ENCODE measurements at places on chromosomes 16 and 17.

GRCh38 chr17:49715717-49716279, 8.0 kb upstream of the SLC35B1 start:
- DNase-seq, result peak; percentile 40

DNA sequence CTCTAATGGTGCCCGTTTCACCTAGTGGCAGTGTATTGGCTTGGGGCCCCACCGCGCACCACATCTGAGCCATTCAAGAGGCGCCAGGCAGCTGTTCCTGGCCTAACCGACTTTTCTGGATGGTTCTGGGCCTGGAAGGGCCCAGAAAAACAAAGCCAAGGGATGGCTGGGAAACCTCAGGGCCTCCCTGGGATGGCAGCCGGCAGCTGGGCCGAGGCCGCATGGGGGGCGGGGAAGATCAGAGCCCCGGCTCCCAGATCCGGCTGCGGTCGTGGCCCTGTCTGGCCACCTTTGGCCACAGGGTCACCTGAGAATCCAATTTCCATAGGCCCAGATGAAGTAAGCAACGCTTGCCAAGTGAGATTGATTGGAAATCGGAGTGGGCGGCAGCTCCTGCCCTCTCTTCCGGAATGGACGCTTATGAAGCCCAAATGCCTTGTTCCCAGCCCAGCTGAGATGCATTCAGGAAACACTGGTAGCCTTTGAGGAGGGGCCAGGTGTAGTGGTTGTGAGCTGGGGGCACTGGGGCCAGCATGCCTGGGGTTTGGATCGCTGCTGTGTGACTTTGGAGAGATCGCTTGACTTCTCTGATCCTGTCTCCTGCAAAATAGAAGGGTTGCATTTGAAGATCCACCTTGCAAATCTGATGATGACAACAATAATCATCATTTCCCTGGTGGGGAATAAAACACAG, 163.8 kb upstream of the GSE1 start:
- DNase-seq, result no peak

- no peak for DNase-seq
Measured at GRCh38 chr17:54864070-54864469, 36.6 kb upstream of the TOM1L1 start.

DNA sequence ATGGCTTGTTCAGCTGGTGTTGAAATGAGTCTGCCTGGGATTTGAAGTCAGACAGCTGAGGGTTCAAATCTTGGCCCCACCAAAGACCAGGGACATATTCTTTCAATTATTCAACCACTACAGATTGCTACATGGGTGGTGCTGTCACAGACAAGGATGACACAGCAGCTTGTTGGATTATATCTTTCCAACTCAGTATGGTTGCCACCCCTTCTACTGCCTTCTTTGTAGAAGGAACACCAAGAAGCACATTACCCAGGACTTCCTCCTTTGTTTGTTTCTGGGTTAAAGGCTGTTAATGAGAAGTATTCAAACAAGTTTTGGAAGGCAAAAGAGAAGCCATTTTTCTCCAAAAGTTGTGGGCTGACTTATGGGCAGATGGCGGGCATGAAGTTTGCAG, 78.6 kb downstream of the COPRS start:
- DNase-seq, result no peak

DNA sequence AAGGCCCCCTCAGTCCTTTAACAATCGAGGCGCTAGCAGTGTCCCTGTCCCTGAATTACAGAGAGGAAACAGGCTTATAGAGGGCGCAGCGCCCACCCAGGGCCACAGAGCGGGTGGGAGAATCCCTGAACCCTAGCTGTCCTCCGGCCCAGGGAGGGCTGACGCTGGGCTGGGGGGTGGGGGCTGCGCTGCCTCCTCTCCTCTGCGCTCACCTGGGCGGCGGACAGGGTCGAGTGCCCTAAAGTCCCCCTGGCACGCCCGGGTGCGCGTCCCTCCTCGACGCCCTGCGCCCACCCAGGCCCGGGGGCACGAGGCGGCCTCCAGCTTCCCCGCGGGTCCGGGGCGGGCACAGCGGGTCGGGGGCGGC, 200.4 kb upstream of the N4BP1 start:
- DNase-seq, result no peak

- DNase-seq, result peak; percentile 26
Measured at GRCh38 chr17:54967621-54968261, 713 bp downstream of the COX11 start.

DNA sequence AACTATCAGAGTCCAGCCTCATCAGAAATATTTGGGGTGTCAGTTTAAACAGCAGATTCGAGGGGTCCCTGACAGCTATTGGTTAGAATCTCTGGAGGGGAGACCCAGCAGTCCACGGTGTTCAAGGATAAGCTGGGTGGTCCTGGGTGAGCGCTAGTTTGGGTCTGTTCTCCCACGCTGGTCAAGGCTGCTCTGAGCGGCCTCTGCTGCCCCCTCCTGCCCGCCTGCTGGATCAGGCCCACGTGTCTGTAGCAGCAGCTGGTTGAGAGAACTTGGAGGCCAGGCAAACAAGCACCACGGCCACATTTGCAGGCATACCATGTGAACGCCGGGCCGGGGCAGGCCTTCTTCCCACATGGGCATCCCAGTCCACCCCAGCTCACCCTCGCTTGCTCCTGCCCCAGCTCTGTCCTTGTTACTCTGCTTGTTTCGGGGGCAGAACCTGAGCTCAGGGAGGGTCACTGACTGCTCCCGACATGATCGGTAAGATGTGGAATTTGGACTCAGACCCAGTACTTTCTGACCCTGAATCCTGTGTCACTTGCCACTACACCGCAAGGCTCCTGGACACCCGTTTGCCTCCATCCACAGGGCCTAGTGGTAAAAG, 7.4 kb downstream of the FOXF1 start:
- no peak for DNase-seq

- no peak for DNase-seq
Measured at GRCh38 chr17:29368926-29369325, 21.2 kb upstream of the TAOK1 start.

- DNase-seq, result no peak
Measured at GRCh38 chr17:44324092-44324570, 492 bp downstream of the SLC25A39 start.

DNA sequence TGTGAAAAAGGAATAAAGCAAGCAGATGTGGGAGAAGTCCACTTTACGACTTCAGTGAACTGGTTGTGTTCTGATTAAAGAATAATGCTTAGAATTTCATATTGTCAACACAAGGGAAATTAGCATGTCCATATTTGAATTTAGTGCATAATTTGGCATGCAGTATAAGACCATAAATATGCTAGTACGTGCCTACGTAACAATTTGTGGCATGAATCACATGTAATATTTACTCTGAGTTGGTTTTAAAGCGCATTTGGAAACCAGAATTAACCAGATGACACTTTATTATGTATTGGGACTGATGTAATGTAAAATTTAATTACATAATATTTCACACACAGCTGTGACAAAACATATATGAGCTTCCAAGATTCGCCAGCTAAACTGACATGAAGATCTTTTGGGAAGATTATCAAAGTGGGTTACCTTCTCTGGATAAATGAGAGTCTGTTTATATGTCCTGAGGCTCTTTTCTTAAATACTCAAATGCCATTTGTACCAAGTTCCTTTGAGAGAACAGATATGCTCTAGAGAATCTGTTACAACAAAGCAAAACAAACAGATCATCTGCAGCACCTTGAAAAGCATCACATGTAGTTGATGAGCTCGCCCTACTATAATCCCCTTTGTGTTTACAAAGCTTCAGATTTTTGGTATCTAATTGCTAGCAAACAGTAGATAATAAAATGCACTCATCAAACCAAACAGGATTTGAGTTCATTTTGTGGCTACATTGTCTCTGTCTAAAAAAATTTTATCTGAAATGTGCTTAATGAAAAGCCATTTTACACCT, 1468.6 kb downstream of the CDH11 start:
- DNase-seq, result no peak

GRCh38 chr16:55003916-55004315, 73.3 kb downstream of the IRX5 start:
- DNase-seq, result no peak

DNA sequence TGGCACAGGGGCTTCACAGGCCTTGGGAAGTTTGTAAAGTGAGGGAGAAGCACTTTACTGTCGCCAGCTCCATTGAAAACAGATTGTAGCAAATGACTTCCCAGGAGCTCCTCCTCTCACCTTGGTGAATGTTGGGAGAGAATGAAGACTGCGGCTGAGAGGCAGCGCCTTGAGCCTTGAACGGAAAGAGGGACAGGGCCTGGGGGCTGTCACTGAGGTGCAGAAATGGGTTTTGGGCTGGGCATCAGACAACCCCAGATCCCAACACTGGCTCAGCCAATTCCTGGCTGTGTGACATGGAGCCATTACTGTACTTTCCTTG, 603 bp upstream of the MRTFB start:
- no peak for DNase-seq

DNA sequence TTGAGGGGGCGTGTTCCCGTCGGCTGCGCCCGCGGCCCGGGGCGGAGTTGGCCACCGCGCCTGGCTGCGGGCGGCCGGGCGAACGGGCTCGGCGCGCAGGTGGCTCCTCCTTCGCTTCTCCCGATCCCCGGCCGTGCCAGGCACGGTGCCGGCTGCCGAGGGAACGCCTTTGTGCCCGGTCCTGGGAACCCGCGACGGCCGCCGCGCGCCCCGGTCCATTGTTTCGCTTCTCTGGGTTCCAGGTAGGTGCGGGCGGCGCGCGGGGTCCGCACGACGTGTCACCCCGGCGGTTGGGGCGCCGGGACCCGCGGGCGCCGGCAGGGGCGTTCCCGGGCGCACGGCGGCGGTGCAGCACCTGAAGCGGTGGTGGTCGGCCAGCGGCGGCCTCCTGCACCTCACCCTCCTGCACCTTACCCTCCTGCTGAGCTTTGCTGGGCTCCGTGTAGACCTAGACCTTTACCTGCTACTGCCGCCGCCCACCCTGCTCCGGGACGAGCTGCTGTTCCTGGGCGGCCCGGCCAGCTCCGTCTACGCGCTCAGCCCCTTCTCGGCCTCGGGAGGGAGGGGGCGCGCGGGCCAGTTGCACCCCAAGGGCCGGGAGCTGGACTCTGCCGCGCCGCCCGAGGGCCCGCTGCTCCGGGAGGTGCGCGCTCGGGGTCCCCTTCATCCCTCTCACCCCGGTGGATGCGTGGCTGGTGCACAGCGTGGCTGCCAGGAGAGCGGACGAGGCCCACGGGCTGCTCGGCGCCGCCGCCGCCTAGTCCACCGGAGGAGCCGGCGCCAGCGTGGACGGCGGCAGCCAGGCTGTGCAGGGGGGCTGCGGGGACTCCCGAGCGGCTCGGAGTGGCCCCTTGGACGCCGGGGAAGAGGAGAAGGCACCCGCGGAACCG, 99.9 kb downstream of the EFCAB13 start:
- no peak for DNase-seq

- peak; percentile 4 for DNase-seq
Measured at GRCh38 chr16:495127-495748, 32.3 kb upstream of the CAPN15 start.

- no peak for DNase-seq
Measured at GRCh38 chr17:21517538-21518293, 141.6 kb downstream of the KCNJ12 start.

- no peak for DNase-seq
Measured at GRCh38 chr16:20441191-20441590, 10.1 kb upstream of the ACSM2A start.

- DNase-seq, result no peak
Measured at GRCh38 chr16:68779891-68780290, 42.8 kb downstream of the CDH1 start.

GRCh38 chr16:58415003-58415402, 22.7 kb downstream of the GINS3 start:
- no peak for DNase-seq

- DNase-seq, result no peak
Measured at GRCh38 chr17:82303944-82304808, 13.2 kb downstream of the CD7 start.

DNA sequence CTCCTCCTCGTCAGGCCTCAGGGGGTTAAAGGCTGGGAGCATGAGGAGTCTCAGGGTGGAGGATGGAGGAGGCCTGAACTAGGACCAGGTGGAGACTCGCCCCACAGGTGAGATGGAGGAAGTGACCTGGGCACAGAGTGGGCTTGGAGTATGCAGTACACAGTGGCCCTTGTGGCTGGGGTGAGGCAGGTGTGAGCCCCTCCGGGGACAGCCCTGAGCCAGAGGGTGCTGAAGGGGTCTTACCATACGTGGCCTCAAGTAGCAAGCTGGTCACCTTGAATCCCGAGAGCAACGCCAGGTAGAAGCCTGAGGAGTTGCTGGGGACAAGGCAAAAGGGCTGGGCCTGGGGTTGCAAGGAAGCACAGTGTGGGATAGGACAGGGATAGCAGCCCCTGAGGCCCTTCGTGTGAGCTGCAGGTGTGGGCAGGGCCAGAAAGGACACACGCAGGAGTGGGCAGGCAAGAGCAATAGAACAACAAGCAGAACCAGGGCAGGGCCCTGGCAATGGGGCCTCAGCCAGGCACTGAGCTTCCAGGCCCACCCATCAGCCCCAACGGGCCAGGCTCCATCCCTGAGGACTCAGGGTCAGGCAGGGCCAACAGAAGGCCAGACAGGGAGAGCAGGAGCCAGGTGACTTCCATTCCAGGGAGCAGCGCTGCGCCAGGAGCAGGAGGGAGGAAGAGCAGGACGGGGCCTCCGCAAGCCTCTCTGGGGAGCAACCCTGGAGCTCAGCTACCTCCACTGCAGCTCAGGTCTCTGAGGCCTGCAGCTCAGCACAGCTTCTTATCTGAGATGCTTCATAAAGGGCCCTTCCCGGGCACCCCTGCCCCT, 64.2 kb upstream of the TNRC6C start:
- DNase-seq, result no peak

GRCh38 chr17:49603238-49603637, 27.6 kb downstream of the NXPH3 start:
- DNase-seq, result no peak

GRCh38 chr17:1001640-1002411, 4.9 kb downstream of the TIMM22 start:
- DNase-seq, result no peak

- DNase-seq, result no peak
Measured at GRCh38 chr16:50390914-50391716, 22.3 kb upstream of the BRD7 start.

DNA sequence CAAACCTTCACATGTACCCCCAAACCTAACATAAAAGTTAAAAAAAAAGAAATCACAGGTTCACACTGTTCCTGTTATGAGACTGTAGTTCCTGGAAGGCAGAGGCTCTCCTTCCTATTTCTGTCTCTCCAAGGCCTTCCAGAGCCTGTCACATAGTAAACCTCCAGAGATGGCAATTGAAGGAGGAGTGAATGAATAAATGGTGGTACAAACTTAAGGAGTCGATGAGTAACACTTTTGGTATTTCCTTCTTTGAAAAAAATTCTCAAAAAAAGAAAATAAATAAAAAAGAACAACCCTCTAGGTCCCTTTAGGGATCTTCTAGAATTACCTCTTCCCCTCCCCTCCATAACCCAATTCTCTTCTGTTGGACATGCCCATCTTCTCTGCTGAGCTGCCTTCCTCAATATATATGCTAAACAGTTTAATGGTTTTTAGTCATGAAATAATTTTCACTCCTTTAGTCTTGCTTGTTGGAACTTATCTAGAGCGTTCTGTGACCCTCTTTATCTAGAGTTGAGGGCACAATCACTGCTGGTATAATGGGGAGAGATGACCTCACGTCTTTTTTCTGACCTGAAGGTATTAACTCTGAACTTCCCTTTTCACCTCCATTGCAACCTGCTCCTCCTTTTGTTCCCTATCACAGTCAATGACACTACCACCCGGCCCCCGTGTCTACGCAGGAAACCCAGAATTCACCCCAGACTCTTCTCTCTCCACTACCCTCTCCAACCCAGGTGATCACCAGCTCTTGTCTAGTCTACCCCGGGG, 1.7 kb upstream of the TAF15 start:
- no peak for DNase-seq

GRCh38 chr16:17149904-17150483, 320.8 kb downstream of the XYLT1 start:
- no peak for DNase-seq
